A549 treated with ZK216348 at 1 μM for 4 hours (cell line): ENCODE measurements at places on chromosomes 13 and 19. TPM values are rescaled to one million over a fixed set of nuclear protein-coding genes. Genes with fewer than 3 reads are reported as not detected.

Gene BIVM
- total RNA-seq, result 1.7 to 5.1 TPM (median 4.6 TPM) in 5 replicates

Gene ZNF575
- total RNA-seq, result 1.0 to 3.4 TPM (median 2.4 TPM) in 5 replicates

Gene SCN1B
- 9.7 to 20.8 TPM (median 20.6 TPM) in 5 replicates for total RNA-seq

Gene CGB5
- 0.39 to 0.84 TPM (median 0.75 TPM) in 5 replicates for total RNA-seq

Gene TEKTIP1
- total RNA-seq, result not detected in 5 replicates

Gene B3GNT8
- total RNA-seq, result 0.08 to 0.14 TPM (median 0.12 TPM) in 3 of 5 replicates, not detected in the others

Gene ZNF227
- 9.3 to 15.1 TPM (median 10.5 TPM) in 5 replicates for total RNA-seq

Gene LHFPL6
- 6.2 to 7.0 TPM (median 6.8 TPM) in 5 replicates for total RNA-seq

Gene ALDH16A1
- total RNA-seq, result 12.1 to 27.7 TPM (median 25.8 TPM) in 5 replicates

Gene CDX2
- total RNA-seq, result 0.56 to 1.3 TPM (median 0.95 TPM) in 5 replicates

Gene PTPRH
- 3.6 to 6.0 TPM (median 4.0 TPM) in 5 replicates for total RNA-seq

Gene TMEM59L
- total RNA-seq, result 5.8 to 6.2 TPM (median 6.0 TPM) in 5 replicates

Gene PRTN3
- 0.24 to 0.64 TPM (median 0.34 TPM) in 3 of 5 replicates, not detected in the others for total RNA-seq

Gene CBARP
- total RNA-seq, result 2.3 to 6.0 TPM (median 4.7 TPM) in 5 replicates

Gene PRR19
- total RNA-seq, result 3.5 to 4.9 TPM (median 3.7 TPM) in 5 replicates
